ENCODE measurements at places on chromosomes 2 and 18.

DNA sequence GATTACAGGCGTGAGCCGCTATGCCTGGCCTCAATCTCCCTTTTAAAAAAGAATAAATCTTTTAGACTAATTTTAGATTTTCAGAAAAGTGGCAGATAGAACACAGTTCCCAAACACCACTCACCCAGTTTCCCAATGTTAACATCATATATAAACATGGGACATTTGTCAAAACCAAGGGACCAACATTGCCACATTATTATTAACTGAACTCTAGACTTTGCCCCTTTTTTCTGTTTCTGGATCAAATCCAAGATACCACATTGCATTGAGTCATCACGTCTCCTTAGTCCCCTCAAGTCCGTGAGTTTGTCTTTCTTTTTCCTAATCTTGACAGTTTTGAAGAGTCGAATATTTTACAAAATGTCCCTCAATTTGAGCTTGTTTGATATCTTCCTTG lies 2.4 kb downstream of the C2orf42 start:
- no peak for DNase-seq

DNA sequence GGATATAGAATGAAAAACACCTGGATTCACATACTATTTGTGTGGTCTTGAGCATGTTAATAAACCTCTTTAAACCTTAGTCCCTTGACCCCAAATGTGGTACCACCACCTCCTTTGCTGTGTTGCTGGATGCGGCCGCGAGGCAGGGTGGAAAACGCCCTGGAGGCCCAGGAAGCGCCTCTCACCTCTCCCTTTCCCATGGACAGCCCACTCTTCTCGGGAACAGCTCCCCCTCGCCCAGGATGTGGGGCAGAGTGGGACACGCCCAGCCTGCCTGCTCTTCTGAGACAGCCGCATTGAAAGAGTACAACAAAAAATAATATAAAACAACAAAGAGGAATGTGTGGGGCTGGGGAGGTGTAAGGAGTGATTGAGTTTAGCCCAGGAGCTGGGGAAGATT lies 549.0 kb upstream of the ID2 start:
- no peak for DNase-seq

DNA sequence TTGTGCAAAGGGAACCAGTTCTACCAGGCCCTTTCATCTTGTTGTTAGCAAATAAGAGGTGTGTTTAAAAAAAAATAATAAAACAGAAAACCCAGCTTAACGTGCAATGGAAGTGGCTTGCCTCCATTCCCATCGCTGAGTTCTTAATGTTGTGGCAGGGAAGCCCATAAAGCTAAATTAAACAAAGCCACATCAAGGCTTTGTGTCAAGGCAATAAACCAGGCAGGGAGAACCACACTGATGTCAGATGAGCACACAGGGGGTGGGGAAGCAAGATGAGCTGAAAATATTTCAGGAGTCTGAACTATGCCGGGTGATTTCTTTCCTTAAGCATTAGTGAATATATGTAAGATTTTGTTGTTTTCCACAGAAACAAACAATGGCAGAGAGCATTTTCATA lies 73.5 kb downstream of the PHLPP1 start:
- DNase-seq = no peak

GRCh38 chr2:55048508-55049042 lies 1.7 kb downstream of the RTN4 start:
- DNase-seq = peak; percentile 9

DNA sequence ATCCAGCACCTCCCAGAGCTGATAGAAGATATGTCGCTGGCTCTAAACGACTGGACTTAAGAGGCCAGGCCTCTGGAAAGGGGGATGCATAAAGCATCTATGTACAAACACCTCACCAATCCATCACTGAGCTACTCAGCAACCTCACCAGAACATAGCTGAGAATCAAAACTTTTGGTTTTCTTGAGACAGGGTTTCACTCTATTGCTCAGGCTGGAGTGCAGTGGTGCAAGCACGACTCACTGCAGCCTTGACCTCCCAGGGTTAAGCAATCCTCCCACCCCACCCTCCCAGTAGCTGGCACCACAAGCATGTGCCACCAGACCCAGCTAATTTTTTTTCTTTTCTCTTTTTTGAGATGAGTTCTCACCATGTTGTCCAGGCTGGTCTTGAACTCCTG lies 62.9 kb upstream of the MSH6 start:
- DNase-seq = no peak

- no peak for DNase-seq
Measured at GRCh38 chr2:10829299-10829698, 16.7 kb upstream of the PDIA6 start.

DNA sequence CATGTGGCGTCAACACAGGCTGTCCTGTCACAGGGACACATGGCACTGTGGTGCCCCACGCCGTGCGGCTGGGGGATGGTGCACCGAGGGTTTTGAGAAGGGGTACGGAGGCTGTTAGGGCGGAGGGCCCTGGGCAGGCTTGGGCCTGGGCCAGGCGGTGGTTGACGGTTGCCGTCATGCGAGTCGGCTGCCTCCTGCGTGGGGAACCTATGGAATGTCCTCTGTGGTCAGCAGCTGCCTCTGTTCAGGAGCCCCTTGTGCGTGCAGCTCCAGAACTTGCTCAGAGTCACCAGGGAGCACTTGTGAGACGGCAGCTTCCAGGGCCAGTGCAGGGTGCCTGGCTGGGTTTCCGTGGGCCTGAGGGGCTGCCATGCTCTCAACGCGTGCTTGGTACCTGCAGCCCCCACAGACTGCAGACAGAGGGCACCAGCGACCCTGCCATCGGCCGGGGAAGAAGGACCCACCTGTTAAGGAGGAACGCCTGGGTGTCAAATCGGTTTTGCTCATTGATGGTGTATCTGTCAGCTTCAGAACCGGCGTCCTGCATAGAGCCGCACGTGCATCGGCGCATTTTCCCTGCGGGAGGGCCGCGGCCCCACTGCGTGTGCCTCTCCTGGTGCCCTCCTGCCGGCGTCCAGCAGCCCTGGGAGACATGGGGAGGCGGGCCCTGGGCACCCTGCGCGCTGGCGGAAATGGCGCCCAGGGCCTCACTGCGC lies 10.0 kb upstream of the D2HGDH start:
- DNase-seq = no peak

- no peak for DNase-seq
Measured at GRCh38 chr2:50658883-50659282, 373.0 kb downstream of the NRXN1 start.

DNA sequence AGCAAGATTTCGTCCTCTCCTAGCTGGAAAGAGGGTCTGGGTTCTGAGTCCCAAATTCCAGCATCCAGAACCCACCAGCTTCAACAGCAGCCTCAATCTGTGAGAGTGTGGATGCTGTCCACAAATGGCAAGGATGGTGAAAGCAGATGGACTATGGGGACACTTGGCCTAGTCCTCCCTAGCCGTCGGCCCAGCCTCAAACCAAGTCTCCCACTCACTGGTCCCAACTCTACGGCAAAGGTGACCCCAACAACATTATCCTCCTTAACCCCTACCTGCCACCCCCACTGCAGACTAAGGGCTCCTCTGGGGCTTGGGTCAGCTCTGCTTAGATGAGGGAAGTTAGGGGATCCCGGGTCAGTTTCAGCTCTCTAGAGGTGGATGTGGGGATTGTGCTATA lies 57.3 kb downstream of the TNS1 start:
- DNase-seq = no peak

- no peak for DNase-seq
Measured at GRCh38 chr2:113922784-113923183, 32.9 kb downstream of the ACTR3 start.

DNA sequence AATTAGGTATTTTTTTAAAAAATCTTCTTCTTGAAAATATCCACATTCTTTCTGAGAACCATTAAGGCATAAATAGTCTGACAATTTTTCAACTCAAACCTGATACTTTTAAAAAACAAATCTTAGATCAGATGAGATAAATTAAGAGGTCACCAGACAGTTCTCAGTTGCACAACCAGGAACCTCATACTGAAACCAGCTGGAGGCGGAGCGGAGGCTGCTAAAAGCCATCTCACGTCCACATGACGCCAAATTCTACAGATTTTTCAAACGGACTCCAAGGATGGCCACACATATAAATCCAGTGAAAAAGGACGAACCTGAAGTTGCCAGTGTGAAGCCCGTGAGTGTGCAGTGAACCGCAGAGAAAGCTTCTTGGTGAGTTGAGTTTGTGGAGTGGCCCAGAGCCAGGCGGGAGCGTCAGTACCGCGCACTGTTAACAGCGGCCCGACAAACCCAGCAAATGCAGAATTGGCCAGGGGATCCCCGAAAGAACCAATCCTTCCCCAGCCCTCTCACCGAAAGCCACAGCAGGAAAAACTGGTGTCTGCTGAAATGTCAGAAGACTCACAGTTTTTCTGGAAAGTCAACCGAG lies 53.1 kb upstream of the BBS5 start:
- DNase-seq = no peak

DNA sequence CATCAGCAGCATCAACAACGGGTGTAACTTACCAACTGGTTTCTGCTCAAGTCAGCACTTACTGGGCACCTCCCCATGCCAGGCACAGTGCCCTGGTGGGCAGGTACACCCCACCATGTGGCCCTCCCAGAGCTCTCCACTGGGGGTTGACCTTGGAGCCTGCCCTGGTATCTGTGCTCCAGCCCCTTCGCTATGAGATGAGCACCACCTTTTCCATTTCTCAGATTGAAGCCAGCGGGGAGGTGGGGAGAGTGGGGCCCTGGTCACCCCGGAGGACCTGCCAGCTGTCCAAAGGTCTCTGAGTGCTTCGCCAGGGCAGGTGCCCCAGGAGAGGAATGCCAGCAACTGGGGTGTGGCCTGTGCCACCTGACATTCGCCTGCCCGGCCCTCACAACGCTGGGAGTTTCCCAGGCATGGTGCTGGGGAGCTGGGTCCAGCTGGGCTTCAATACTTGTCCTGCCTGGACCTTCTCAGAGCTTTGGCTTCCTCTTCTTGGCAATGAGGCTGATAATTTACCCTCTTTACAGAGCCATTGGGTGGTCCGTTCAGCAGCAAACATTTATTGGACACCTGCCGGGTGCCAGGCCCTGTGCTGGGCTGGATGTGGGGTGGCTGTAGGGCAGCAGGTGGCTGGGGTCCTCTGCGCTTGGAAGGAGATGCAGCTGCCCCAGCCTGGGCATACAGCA lies 5.9 kb upstream of the ZAP70 start:
- DNase-seq = no peak

DNA sequence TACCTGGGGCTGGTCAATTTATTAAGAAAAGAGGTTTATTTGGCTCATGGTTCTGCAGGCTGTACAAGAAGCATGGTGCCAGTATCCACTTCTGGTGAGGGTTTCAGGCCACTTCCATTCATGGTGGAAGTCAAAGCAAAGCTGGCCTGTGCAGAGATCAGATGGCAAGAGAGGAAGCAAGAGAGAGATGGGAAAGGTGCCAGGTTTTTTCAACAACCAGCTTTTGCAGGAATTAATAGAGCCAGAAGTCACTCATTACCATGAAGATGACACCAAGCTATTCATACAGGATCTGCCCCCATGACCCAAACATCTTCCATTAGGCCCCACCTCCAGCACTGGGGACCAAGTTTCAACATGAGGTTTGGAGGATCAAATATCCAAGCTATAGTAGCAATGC lies 56.8 kb upstream of the ST3GAL5 start:
- DNase-seq = no peak

- no peak for DNase-seq
Measured at GRCh38 chr2:190862571-190862991, 18.0 kb upstream of the GLS start.

GRCh38 chr2:132615329-132616085 lies 54.5 kb downstream of the LYPD1 start:
- DNase-seq = no peak

DNA sequence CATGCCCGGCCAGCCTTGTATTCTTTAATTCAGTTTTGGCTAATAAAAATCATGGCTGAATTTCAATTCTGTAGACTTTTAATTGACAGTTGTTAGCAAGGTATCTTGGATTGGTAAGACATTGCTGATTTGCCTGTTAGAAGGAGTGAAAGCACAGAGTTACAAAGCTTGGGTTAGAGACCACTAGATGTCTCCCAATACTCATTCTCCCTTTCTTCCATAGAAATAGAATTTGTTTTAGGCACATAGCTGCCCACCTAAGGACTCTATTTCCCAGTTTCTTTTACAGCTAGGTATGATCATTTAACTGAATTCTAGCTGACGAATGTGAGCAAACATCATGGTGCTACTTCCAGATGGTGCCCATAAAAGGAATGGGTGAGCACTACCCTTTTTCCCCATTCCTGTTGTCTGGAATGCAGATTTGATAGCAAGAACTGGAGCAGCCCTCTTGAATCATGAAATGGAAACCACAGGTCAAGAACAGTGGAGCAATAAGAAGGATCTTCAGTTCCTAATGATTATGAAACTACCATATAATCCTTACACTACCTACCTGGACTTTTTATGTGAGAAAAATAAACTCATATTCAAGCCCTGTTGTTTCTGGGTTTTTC lies 17.5 kb downstream of the PECR start:
- DNase-seq = no peak

DNA sequence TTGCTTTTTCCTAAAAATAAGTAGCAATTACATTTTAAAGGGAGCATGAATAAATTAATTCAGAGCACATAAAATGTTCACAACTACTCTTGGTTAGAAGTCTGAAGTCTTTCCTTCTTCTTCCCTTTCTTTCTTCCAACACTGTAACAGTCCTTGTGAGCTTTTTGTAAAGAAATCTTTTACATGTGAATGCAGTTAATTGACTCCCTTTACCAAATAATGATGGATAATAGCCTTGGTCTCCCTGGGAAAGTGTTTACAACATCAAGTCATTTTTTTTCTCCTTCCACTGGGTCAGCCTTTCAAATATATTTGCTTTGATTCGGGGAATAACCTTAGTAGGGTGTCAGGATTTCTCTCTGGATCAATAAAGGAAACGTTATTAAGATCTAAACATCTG lies 39.1 kb downstream of the CALCRL start:
- DNase-seq = no peak

- DNase-seq = no peak
Measured at GRCh38 chr2:105840933-105841332, 96.2 kb downstream of the NCK2 start.

DNA sequence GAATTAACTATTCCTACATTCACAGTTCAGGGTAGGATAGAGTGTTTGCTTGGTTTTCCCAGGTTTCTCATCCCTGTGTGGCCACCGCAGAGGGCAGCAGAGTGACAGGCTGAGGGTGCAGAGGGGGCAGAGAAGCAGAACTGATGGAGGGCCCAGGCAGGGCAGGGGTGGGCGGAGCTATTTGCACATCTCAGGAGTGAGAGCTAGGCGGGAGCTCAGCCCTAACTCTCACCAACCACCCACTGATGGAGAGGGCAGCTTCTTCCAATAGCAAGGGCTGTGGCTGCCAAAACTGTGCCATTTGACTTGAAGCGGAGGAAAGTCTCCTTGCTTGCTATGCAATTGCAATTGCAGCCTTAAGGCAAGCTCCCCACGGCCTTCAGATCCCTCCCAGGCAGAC lies 12.0 kb upstream of the DARS1 start:
- DNase-seq = no peak

- DNase-seq = peak; percentile 60
Measured at GRCh38 chr18:9971313-9971920, 57.6 kb downstream of the VAPA start.

DNA sequence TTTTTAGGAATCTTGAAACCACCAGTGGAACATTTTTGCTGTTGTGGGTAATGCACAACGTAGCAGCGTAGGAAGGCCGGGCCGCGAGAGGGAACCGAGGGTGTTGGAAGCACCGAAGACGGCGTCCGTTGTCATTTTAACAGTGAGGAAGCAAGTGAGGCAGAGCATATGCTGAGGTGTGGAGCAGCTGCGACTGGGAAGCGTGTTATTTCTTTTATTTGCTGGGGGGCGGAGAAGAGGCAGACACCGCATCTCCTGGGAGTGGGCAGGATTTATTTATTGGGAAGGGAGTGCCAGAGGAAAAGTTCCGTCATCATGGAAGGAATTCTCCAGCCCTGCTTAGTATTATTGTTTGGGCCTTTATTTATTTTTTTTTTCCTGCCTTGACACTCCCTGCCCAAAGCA lies 232.8 kb downstream of the KLHL29 start:
- no peak for DNase-seq
